ENCODE measurements at places on chromosomes 12 and 14.

GRCh38 chr12:2161473-2161872 is 108.7 kb downstream of the CACNA1C start:
- DNase-seq: peak; percentile 89

GRCh38 chr14:33475623-33476022 is 475.3 kb downstream of the EGLN3 start:
- peak; percentile 55 for DNase-seq

GRCh38 chr14:20499108-20499507 is 6.2 kb upstream of the RNASE10 start:
- no peak for DNase-seq

- no peak for DNase-seq
Observed at GRCh38 chr12:57160741-57161140, 13.3 kb upstream of the LRP1-AS start.

DNA sequence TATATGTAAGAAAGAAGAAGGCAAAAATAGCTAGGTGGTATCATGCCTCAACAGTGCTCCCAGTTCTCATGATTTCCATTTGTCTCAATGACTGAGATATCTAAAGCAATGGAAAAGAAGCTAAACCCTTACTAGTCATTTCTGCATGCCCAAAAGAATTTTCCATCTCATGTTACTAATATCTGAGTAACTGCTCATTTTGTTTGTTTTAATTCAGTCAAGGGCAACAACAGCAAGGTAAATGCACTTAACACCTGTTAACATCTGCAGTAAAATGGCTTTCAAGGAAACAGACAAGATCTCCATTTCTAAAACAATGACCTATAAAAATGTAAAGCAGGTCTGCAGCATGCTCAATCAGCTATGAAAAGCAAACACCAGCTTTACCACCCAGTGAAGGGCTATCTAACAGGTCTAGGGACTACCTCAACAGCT is 19.4 kb upstream of the SELPLG start:
- no peak for DNase-seq

DNA sequence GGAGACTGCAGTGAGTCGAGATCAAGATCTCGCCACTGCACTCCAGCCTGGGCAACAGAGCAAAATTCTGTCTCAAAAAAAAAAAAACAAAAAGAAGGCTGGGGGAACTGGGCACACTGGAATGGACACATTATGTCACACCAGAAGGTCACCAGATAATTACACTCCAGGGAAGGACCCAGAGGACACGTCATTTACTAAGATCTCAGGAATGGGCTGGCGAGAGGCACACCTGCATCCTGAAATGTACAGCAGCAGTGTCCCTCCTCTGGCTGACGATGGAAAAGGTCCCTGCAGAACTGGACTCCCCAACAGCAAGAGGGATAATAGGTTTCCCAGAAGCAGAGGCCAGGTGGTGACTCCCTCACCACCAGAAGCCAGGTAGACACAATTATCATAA is 243.5 kb downstream of the BCL11B start:
- no peak for DNase-seq

DNA sequence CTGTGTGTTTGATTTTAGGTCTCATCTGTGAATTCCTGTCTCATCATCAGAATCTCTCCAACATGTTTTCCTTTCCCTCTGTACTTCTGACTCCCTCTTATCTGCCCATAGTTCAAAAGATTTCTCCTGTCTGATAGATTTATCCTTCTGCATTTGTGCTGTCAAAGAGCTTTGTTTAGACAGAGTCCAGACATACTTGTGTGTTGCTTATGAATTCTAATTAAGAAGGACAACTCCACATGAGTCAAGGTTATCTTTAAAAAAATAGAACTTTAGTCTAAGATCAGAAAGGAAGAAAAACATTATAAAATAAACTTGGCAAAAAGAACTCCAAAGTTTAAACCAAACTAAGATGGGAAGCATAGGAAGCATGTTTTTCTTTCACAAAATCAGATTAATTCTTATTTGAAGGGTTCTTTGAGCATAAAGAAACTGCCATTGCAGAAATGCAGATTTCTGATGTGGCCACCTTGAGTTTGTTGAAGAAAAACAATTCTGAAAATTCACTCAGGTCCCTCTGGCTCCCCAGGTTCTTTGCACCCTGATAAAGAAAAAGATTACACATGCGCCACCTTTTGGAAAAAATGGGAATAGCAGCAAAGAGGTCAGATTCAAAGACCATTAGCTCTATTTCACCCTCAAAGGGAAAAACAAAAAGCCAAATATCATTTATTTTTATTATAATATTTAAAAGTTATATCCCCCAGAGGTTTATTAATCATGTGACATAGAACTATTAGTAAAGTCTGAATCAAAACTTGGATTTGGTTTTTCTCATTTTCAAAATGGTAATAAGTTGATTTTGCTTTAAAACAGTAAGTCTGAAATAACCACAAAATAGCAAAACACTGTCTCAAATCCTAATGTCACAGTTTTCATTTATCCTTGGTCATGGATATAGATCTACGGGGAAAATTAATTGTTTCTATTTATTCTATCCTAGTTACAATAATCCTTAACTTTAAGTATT is 143.7 kb upstream of the DCN start:
- peak; percentile 80 for DNase-seq

DNA sequence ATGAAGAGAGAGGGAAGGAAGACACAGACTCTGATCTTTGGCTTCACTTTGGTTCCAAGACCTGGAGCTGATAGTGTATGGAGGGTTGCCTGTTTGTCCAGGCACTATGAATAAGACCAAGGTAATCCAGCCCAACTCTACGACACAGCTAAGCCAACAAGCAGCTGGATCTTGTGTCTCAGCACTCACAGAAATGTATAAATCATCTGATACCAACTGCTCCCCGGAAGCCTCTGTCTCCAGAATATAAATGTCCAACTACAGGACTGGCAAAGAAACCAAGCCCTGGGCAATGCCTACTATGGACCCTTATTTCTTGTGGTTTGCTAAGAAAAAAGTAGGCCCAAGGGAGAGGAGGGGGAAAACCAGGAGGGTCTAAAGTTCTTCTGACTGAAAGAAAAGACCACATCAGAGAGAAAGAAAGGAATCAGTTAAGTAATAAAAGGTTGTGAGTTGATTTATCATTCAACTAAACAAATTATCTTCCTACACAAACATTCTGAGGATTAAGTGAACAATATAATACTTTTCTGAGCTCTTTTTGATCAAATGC is 204.0 kb downstream of the DAD1 start:
- no peak for DNase-seq

DNA sequence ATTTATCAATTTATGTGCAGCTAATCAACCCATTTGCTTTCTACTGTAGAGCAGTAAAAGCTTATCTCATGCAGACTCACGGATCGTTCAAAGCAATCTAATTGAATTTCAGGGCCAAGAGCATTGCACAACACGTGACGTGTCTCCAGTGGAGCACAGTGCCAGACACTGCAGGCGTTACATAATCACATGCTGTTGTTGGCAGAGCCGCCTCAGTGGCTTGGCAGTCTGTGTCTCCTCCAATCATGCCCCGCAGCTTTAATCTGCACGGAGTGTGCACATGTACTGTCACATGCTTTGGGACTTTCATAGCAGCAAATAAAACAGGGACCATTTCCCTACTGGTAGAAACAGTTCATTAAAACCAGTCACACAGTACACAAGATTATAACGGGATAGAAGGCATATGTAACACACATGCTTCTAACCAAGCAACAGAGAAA is 309.3 kb downstream of the ITPR2 start:
- peak; percentile 88 for DNase-seq

DNA sequence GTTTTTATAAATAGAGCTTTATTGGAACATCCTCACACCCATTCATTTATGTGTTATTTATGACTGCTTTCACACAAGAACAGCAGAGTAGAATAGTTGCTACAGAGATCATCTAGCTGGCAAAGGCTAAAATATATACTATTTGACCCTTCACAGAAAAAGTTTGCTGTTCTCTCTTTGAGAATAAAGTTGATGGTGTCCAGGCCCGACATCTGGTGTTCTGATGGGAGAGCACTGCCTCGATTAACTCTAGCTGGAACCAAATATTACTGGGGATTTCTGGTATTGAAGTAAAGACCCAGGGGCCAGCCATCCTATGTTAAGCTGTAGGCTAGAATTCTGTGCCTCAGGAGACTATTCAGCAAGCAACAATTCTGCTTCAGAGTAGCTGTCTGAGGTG is 21.8 kb downstream of the FAM234B start:
- no peak for DNase-seq

- DNase-seq: no peak
Observed at GRCh38 chr14:61304688-61305087, 16.7 kb upstream of the PRKCH start.

DNA sequence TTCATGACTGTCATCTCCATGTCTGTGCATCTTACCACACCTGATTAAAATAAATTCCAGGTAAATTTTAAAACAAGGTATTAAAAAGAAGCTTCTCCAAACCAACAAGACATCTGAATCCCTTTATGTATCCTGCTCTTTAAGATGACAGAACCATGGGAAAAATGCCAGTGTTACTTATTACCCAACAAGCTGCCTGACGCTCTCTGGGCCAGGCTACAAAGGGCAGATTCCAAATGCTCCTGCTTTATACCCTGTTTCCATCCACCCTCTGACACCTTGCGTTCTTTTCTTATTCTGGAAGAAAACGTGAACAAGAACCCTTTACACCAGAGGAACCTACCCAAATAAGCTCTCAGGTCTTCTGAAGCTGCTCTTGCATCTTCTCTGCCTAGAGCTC is 70.7 kb downstream of the SLC8A3 start:
- no peak for DNase-seq

DNA sequence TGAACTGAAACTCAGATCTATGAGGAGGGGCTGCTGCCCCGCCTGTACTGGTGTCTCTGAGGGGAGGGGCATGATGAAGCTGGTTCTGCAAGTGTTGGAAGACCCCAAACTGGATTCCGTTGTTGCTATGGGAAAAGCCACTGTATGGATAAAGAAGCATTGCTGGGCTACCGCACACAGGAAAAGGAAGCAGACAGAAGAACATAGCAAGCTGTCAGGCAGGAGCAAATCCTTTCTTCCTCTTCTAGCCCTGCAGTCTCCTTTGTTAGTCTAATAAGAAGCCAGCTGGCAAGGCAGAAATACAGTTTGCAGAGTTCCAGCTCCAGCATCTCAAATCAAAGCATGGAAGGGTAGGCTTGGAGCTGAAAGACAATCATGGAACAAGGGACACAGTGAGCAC is 26.3 kb upstream of the NR1H4 start:
- no peak for DNase-seq

GRCh38 chr14:105011312-105011990 is 9.4 kb downstream of the CDCA4 start:
- no peak for DNase-seq

DNA sequence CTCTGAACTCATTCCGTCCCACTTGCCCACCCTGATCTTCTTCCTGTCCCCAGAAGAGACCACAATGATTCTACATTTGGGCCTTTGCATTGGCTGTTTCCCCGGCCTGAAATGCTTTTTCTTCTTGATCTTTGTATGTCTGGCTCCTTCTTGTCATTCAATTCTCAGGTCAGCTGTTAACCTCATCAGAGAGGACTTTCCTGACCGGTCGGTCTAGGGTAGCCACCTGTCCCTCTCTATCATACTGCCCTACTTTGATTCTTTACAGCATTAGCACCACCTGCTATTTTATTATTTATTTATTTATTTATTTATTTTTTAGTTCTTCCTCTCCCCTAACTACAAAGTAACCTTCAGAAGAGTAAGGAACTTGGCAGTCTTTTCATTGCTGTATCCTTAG is 84.3 kb downstream of the DYRK2 start:
- DNase-seq: no peak

- DNase-seq: peak; percentile 55
Observed at GRCh38 chr12:118103601-118104382, at the start of gene VSIG10. Gene VSIG10 (minus strand): TSS chr12:118104011. CDS start chr12:118103671, 340 bp downstream.

GRCh38 chr12:73383584-73384222 is 1111.5 kb downstream of the TRHDE start:
- no peak for DNase-seq

DNA sequence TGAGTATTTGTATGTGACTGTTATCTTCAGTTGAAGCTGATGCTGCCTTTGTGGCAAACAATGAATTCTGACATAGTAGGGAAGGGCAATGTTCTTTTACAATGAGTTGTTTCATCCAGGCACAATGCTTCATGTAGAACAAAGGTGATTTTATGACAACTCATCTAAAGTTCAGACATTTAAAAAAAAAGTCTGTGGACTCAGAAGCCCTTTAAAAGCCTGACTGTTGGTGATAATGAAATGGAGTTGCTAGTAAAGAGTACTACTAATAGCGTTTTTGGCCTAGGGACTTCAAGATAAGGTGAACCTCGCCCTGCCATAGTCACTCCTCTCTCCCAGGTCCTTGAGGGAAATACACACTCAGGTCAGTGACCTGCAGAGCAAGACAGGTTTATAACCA is 105.1 kb downstream of the AKAP6 start:
- DNase-seq: no peak

- DNase-seq: no peak
Observed at GRCh38 chr12:75337905-75338304, 3.4 kb downstream of the GLIPR1L1 start.

DNA sequence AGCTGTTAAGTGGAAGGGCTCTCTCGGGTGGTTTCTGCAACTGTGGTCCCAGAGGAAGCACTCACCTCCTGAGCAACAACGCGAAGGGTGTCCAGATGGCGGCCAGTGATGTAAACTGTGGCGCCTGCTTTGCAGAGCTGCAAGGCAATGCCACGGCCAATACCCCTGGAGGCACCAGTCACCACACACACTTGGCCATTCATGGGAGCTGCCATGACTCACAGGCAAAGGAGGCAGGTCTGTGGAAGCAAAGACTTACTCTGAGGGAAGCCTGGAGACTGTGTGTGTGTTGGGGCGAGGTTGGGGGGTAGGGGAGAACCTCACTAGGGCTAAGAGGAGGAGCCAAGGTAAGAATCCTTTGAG is 707 bp downstream of the DHRS1 start:
- no peak for DNase-seq

- peak; percentile 78 for DNase-seq
Observed at GRCh38 chr12:113245695-113246477, 24.6 kb downstream of the TPCN1 start.

GRCh38 chr14:91919814-91920213 is 27.7 kb downstream of the FBLN5 start:
- peak; percentile 69 for DNase-seq

DNA sequence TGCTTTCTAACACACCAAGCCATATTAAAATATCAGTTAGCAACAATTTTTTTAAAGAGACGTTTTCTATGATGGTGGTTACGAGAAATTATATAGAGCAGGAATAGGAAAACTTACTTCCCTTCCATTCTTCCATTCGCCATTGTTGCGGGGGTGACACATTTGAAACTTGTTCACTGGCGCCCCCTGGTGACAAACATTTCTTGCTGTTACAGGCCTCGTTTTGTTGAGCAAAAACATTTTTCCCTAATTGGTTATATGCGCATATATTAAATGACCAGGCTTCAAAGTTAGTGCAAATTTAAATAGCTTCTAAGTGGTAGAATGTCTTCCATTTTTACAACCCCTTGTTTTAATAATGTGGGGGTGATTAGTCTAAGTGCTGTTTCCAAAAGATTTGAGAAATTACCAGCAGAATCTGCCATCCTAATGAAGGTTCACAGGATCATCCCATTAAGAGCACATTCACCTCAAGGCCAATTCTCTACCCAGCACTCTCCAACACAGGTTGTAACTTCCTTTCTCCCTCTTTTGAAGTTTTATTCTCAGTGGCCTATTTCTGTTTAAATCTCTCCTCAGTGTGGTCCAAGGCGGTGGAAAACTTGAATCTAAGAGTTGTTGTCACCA is 1124.7 kb downstream of the FLRT2 start:
- peak; percentile 93 for DNase-seq

All from testis (tissue), 5 donors.